ENCODE measurements at places on chromosomes 1 and 21. TPM values are rescaled to one million over a fixed set of nuclear protein-coding genes. Genes with fewer than 3 reads are reported as not detected.

- no peak for DNase-seq
- peaks cover 5% of the 10 kb centered on the region for H3K36me3 ChIP-seq
- no peak overlapping the region for H3K4me3 ChIP-seq
- H3K27ac ChIP-seq: no peak overlapping the region
- H3K4me1 ChIP-seq: peaks cover 30% of the 10 kb centered on the region
- H3K27me3 ChIP-seq: no peaks in the 10 kb centered on the region
Measured at GRCh38 chr21:45451091-45451740, 46.3 kb downstream of the COL18A1 start.

GRCh38 chr1:197356723-197357533 lies 88.9 kb downstream of the CRB1 start:
- no peaks in the 10 kb centered on the region for H3K36me3 ChIP-seq
- H3K4me3 ChIP-seq: no peak overlapping the region
- H3K27ac ChIP-seq: no peak overlapping the region
- no peaks in the 10 kb centered on the region for H3K27me3 ChIP-seq
- H3K4me1 ChIP-seq: no peaks in the 10 kb centered on the region

DNA sequence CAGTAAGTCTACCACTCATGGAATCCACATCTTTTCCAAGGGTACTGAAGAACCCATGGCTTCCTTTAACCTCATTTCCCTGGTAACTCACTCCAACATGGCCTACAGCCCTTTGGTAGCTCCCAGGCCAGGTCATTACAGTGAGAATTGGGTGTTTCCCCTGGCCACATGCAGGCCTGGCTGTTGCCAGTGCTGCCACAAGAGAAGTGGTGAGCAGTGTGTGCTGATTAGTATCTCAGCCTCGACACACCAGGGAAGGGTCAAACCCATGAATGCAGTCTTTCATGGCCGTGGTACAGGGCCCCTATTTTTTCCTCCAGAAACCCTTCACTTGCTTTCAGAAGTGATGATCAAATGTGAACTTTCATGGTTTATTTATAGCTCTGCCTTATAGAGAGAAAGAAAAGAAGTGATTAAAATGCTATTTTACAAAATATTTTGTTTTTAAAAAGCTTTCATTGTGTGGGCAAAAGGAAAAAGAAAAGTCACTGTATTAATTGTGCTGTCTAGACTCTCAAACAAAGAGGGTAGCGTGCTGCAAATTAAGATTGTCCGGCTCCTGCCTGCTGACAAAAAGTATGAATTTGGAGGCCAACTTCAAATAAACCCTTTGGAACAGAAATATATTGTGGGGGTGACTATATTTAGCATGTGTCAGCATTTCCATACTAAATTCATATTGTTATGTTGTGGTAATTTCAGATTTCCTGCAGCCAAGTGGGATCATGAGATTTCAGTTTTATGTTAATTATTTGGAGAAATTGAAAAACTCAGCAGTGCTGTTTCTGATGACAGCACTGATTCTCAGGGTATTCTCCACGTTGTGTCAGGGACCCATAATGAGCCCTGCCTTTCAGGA lies 62.0 kb upstream of the HOOK1 start:
- H3K27ac ChIP-seq: no peak overlapping the region
- no peak for DNase-seq
- H3K4me3 ChIP-seq: no peak overlapping the region
- no peaks in the 10 kb centered on the region for H3K27me3 ChIP-seq

DNA sequence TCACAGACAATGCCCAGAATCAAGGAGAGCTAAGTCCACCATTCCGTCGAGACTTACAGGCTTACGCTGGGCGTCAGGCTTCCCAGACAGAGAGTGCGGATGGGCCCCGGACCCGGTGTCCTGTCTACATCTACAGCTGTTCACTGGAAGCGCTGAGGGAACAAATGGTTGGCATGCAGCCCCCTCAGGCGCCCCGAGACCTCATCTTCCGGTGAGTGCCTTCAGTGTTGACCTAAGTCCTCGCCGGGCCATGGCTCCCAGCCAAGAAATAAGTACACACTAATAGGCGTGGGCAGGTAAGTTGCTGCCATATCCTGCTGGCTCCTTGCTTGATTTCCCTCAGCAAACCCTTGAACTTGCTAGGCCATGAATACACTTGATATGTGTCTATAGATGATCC lies 26.2 kb downstream of the HYI start:
- peaks cover 87% of the 10 kb centered on the region for H3K36me3 ChIP-seq
- H3K4me1 ChIP-seq: no peaks in the 10 kb centered on the region
- no peak overlapping the region for H3K4me3 ChIP-seq
- H3K27me3 ChIP-seq: no peaks in the 10 kb centered on the region

- H3K27me3 ChIP-seq: no peaks in the 10 kb centered on the region
- no peak overlapping the region for H3K27ac ChIP-seq
- H3K36me3 ChIP-seq: no peaks in the 10 kb centered on the region
- no peaks in the 10 kb centered on the region for H3K4me1 ChIP-seq
Measured at GRCh38 chr1:50027794-50028193, 4.0 kb upstream of the AGBL4 start.

DNA sequence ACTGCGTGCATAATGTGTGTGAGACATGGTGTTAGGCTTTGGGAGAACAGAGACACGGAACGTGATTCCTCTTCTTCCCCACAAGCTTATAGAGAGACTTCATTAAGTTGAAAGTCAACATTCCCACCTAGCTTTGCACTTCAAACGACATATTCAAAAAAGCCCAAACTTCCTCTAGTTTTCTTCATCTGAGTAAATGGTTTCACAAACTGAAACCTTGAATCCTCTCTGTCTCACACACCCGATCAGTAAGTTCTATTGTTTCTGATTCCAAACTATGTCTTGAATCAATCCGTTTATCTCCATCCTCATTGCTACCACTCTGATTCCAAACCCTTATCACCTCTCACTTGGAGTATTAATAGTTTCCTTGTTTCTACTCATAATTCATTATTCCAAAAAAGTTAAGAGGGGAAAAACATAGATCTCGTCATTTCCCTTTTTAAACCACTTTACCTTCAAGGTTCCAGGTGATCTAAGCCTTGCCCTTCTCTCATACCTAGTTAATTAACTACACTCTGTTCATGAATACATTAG lies 1.6 kb upstream of the METTL18 start:
- no peak for DNase-seq
- H3K36me3 ChIP-seq: no peaks in the 10 kb centered on the region
- no peak overlapping the region for H3K4me3 ChIP-seq
- peaks cover 19% of the 10 kb centered on the region for H3K4me1 ChIP-seq

DNA sequence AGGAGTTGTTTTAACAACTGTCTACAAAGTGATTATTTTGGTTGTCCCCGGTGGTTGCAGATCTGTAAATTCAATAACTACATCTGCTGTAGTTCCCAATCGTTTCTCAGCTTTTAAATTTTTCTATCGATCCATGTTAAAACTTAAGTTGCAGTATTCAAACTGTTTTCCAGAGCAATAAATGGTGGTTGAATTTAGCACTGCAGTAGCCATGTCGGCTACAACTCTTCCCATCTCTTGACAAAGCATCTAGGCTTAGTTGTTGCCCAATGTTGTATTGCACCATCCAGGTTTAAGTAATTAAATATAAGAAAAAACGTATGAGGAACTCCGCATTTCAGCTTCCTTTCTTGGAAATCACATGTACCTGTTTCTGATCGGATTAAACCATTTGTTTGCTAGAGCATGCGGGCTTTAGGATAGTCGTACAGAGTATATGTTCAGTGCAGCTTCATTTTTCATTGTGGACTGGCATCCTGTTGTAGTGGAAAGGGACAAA lies 996 bp downstream of the CNIH4 start:
- H3K27me3 ChIP-seq: no peaks in the 10 kb centered on the region
- H3K36me3 ChIP-seq: no peaks in the 10 kb centered on the region
- DNase-seq: no peak
- peak overlapping the region; percentile 91 for H3K4me3 ChIP-seq
- H3K27ac ChIP-seq: peak overlapping the region; percentile 92
- peaks cover 9% of the 10 kb centered on the region for H3K4me1 ChIP-seq

GRCh38 chr1:26727476-26727875 lies 31.7 kb downstream of the ARID1A start:
- no peak overlapping the region for H3K27ac ChIP-seq
- H3K36me3 ChIP-seq: peaks cover 16% of the 10 kb centered on the region
- DNase-seq: no peak
- H3K4me3 ChIP-seq: no peak overlapping the region

GRCh38 chr1:197921235-197922069 lies 4.3 kb downstream of the LHX9 start:
- H3K27me3 ChIP-seq: peaks cover 49% of the 10 kb centered on the region
- no peak overlapping the region for H3K4me3 ChIP-seq
- H3K36me3 ChIP-seq: no peaks in the 10 kb centered on the region
- H3K4me1 ChIP-seq: peaks cover 17% of the 10 kb centered on the region

GRCh38 chr1:33143698-33144097 lies 38.1 kb downstream of the TRIM62 start:
- H3K4me1 ChIP-seq: no peaks in the 10 kb centered on the region
- no peaks in the 10 kb centered on the region for H3K27me3 ChIP-seq
- H3K27ac ChIP-seq: no peak overlapping the region
- no peak overlapping the region for H3K4me3 ChIP-seq

GRCh38 chr1:201750120-201750519 lies 78.8 kb upstream of the IPO9 start:
- H3K4me1 ChIP-seq: peaks cover 99% of the 10 kb centered on the region
- no peaks in the 10 kb centered on the region for H3K36me3 ChIP-seq
- H3K27me3 ChIP-seq: no peaks in the 10 kb centered on the region
- H3K4me3 ChIP-seq: no peak overlapping the region
- DNase-seq: no peak

DNA sequence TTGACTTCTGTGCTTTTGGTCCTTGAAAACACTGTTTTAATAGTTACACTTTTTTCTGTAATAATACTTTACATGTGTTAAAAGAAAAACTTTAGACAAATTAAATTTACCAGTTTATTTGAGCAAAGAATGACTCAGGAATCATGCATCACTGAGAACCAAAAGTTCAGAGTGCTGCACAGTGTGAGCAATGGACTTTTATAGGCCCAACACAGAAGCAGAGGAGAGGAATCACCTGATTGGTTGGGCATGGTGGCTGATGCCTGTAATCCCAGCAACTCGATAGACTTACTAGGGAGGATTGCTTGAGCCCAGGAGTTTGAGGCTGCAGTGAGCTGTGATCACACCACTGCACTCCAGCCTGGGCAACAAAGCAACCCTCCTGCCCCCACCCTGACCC lies 29.3 kb downstream of the ZNF648 start:
- no peak overlapping the region for H3K4me3 ChIP-seq
- H3K27ac ChIP-seq: no peak overlapping the region
- H3K4me1 ChIP-seq: no peaks in the 10 kb centered on the region
- H3K36me3 ChIP-seq: no peaks in the 10 kb centered on the region

DNA sequence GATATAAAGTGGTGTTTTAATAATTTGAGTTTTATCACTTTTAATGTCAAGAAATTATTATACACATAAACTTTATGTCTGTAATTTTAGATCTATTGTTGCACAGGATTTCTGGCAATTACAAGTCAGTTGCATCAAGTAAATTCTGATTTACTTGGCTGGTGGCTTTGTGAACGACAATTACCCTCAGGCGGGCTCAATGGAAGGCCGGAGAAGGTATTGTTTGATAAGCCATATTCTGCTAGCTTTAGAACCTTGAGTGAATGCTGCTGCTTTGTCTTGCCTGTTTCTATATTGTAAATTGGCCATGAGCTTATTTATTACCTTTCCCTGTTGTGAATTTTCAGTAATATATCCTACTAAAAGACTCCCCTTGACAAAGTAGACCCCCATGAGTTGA lies 4.6 kb upstream of the MSH4 start:
- H3K4me3 ChIP-seq: no peak overlapping the region
- no peak for DNase-seq
- H3K36me3 ChIP-seq: peaks cover 48% of the 10 kb centered on the region
- no peaks in the 10 kb centered on the region for H3K27me3 ChIP-seq
- peaks cover 37% of the 10 kb centered on the region for H3K4me1 ChIP-seq

DNA sequence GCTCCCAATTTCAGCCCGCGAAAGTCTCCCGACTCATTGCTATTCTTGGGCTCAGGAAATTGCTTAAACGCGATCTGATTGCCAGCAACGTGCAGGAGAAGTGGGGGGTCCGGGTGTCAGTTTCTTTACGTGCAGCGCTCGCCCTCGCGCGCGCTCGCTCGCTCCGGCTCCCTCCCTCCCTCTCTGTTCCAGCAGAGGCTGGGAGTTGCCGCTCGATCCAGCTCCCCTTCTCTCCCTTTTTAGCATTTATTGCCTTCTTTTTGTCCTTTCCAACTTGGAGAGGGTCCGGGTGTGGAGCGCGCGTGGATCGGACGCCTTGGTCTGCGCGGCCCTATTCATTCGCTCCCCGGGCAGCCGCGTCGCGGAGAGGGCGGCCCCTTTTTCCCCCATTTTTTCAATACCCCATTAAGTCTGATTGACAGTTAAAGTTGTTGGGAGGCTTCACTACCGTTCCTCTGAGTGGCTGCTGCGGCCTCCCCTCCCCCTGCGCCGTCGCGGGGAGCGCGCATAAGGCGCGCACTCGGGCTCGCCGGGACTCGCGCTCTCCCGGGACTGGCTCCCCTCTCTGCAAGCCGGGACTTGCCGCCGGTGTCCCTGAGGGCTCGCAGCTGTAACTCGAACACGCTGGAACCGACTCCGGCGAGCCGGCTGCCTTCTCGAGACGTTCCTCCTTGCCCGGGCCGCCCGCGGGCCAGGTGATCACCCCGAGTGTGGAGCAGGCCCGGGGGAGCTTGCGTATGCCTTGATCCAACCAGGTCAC lies at the start of gene DHRS3:
TSS of gene DHRS3 (minus strand) at position 310 of the 760 bp plus-strand sequence. CDS start 862 bp downstream, outside the sequence.
- peaks cover 23% of the 10 kb centered on the region for H3K4me1 ChIP-seq
- H3K4me3 ChIP-seq: peak within 1 kb of the TSS; percentile 90
- H3K36me3 ChIP-seq: peaks cover 1% of the 10 kb centered on the region

The KCNQ4 gene
- 11.5 TPM for total RNA-seq

The L1TD1 gene
- not detected for total RNA-seq

The FCN3 gene
- 3.5 TPM for total RNA-seq

The PKP1 gene
- total RNA-seq: 0.54 TPM

The RIPK4 gene
- total RNA-seq: 9.2 TPM

The PPIAL4G gene
- total RNA-seq: not detected

The CACNA1S gene
- not detected for total RNA-seq

The PDC gene
- total RNA-seq: not detected

The AMY1A gene
- not detected for total RNA-seq

The ARHGEF19 gene
- total RNA-seq: 8.1 TPM
